ENCODE measurements at places on chromosomes 13 and 19.

DNA sequence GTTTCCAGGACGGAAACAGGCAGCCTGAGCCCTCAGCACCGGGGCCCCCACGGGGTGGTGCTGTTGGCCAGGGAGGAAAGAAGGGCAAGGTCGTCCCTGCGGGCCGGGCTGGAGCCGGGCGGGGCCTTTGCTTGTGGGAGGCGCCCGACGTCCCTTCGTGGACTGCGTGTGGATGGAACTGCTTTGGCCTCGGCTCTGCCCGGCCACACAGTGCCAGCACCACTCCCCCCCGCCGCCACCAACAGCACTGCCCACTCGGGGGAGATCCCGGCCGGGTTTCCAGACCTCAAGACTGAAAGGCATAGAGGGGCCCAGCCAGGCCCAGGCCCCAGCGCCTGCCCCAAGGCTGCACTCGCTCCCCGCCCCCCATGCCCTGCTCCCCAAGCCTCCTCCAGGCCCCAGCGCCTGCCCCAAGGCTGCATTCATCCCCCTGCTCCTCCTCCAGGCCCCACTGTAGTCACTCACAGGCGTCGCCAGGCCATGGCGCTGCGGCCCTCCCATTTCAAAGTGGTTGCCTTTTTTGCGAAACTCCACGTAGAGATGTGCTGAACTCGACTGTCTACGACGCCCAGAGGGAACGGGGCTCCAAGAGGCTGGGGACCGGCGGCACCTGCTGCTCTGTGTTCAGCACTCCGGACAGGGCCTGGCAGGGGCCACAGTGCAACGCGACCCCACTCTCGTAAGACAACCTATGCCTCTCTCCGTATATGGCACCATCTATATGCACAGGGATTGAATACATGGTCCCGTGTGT lies 22.5 kb downstream of the C13orf46 start:
- DNase-seq, result no peak

DNA sequence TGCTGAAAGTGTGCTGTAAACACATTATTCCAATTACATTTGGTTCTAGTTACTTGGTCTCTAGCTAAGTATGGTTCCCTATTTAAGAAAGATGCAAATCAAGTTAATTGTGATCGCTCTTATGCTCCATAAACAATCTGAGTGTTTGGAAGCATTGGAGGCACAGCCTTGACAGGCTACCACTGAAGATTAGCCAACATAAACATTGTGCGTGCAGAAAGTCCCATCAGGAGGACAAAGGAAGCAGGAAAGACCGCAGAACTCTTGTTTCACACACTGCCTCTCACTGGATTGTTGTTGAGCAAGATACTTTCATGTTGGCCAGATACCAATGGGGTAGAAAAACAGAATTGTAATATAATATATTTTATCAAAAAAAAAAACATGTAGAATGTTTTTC lies 814.4 kb downstream of the EFNB2 start:
- no peak for DNase-seq

- no peak for DNase-seq
Measured at GRCh38 chr19:18399008-18399407, 1.6 kb upstream of the LRRC25 start.

DNA sequence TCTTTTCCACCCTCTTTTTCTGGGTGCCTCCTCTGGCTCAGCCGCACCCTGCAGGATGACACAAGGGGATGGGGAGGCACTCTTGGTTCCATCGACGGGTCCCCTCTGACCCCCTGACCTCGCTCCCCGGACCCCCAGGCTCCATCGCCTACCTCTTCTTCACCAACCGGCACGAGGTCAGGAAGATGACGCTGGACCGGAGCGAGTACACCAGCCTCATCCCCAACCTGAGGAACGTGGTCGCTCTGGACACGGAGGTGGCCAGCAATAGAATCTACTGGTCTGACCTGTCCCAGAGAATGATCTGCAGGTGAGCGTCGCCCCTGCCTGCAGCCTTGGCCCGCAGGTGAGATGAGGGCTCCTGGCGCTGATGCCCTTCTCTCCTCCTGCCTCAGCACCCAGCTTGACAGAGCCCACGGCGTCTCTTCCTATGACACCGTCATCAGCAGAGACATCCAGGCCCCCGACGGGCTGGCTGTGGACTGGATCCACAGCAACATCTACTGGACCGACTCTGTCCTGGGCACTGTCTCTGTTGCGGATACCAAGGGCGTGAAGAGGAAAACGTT lies 24.0 kb downstream of the LDLR start:
- no peak for DNase-seq

- no peak for DNase-seq
Measured at GRCh38 chr13:106490569-106491321, 44.7 kb downstream of the EFNB2 start.

- no peak for DNase-seq
Measured at GRCh38 chr19:51980116-51980736, 6.4 kb downstream of the ZNF350 start.

- DNase-seq, result no peak
Measured at GRCh38 chr19:43739439-43740235, 15.1 kb downstream of the SMG9 start.
